ENCODE measurements at places on chromosomes 2 and 18.
A peak's percentile ranks its signal among the peaks of the same experiment; 100 is the strongest.

DNA sequence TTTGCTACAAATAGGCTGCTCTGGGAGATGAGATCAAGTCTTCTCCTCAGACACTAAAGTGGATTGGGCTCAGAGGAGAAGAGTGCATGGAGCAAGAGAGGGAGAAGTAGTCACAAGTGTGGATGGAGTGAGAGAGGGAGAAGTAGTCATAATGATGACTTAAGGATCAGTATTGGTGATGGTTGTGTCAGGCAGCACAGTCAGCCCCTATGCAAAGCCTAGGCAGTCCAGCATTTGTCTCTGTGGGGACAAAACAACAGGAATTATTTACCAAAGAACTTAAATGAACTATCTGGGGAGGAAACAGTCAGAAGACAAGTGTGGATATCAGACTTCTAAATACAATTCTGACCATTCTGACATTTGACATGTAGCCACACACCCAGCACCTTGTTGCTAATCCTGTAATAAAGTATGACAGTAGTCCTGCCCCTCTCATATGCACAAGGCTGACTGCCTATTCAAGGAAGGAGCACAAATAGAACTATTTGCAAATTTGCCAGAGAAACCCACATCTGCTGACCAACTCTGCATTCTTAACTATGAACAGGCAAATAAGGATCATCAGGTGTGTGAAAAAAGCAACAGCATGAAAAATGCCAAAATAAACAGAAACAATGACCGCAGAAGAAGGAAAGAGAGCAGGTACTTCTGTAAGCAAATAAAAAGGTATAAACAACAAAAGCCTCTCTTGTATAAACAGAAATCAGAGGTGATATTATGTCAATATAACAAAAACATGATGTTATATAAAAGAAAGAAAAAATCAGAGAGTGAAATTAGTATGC, 1597.9 kb upstream of the ACVR2A start:
- DNase-seq: no peak

DNA sequence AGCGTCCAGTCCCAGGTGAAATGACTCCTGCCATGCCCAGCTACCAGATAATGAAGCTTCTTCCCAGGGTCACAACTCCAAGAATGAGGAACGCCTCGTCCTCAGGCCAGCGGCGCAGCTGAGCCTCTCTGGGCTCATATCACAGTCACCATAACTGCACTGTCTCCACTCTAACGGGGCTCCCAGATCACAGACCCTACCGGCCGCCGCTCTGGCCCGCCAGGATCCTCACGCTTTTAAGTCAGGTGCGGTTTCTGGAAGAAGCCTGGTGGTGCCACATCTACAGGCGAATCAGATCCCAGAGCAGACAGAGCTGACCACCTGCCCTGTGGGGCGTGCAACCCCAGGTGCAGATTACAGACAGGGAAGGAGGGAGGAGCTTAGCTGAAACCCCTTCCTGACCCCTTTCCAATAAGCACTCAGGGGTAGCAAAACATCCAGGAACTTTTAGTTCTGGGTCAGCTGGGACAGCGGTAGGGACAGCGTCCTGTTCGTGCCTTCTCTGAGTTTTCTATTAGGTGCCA, 3.7 kb upstream of the ACKR3 start:
- no peak for DNase-seq

DNA sequence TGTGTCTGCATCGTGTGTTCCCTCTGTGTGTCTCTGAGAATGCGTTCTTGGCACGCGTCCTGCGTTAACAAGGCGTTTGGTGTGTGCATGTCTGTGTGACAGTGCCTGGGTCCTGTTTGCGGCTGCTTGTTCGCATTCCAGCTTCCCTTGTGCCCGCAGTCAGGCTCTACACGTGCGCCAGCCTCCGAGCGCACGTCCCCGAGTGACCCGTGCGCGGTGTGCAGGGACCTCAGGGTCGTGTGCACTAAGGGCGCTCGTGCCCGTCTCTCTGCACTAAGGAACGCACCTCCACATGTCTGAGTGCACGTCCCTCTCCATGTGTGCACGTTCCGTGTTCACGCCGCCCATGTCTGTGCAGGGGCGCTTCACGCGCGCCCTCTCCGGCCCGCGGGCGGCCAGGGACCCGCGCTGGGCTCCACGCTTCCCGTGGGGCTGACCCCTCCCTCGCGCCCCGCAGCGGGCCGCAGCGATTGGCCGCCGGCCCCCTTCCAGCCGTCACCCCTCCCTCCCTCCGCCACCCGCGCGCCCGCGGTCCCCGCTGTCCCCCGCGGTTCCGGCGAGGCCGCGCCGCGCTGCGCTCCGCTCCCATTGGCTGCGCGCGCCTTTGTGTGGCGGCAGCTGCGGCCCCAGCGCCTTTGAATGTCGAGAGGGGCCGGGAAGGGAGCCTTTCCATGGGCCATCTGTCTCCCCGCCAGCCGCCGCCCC, 229.4 kb downstream of the HAUS1 start:
- DNase-seq: peak; percentile 6

GRCh38 chr2:209468846-209469245, 45.0 kb downstream of the MAP2 start:
- DNase-seq: no peak

DNA sequence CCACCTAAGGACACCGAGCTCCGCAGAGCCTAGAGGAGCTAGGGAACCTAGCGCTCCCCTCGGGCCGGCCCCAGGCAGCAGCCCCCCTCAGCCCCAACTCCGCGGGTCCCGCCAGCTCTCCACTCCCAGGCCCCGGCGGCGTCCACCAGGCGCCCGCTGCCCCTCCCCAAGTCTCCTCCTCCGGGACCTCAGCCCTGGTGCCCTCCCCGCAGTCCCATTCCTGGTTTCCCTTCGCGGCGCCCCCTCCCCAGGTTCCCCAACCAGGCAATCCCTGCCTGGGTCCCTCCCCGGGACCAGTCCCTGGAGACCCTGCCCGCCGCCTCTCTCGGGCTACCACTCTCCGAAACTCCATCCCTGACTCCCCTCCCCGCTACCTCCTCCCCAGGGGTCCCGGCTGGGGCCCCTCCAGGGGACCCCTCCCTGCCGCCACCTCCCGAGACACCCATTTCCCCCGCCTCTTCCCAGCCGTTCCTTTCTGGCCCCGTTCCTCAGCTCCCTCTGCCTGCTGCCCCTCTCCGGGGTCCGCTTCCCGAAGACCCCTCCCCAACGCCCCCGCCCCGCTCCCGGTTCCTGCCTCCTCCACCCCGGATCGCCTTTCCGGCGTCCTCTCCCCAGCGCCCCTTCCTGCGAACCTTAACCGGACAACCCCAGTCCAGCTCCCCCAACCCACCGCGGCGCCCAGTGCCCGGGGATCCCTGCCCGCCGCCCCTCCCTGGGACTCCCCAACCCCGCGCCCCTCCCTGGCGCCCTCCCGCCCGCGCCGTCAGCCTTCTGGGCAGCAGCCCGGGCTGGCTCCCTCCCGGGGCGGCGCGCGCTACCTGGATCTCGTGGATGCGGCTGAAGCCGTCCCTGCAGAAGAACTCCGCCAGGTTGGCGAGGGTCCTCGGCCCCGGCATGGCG, 678 bp downstream of the CYP27C1 start:
- no peak for DNase-seq

DNA sequence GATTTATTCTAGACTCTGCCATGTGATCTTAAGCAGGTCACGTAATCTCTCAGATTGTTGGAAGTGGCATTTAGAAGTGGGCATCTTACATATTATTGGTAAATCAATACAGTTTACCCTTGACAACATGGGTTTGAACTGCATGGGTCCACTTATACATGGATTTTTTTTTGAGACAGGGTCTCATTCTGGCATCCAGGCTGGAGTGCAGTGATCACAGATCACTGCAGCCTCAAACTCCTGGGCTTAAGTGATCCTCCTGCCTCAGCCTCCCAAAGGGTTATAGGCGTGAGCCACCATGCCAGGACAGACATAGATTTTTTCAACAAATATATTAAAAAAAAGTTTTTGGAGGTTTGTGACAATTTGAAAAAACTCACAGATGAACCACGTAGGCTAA, 144.7 kb downstream of the OTX1 start:
- no peak for DNase-seq

DNA sequence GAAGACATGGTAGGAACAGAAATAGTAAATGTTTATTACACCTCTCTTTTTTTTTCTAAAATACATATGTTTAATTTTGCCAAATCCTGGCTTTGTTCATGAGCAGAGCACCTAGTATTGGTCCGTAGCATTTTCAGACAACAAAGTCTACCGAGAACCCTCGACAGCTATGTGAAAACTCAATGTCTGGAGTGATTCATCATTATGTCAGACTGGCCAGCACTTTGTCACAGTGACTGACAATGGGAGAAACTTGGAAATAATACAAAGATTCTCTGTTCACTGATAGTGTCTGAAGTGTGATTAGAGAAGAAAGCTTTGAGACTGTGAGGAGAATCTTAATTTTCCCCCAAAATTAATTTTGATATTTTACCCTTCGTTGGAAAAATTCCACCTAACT, 143.0 kb downstream of the HNMT start:
- DNase-seq: no peak

DNA sequence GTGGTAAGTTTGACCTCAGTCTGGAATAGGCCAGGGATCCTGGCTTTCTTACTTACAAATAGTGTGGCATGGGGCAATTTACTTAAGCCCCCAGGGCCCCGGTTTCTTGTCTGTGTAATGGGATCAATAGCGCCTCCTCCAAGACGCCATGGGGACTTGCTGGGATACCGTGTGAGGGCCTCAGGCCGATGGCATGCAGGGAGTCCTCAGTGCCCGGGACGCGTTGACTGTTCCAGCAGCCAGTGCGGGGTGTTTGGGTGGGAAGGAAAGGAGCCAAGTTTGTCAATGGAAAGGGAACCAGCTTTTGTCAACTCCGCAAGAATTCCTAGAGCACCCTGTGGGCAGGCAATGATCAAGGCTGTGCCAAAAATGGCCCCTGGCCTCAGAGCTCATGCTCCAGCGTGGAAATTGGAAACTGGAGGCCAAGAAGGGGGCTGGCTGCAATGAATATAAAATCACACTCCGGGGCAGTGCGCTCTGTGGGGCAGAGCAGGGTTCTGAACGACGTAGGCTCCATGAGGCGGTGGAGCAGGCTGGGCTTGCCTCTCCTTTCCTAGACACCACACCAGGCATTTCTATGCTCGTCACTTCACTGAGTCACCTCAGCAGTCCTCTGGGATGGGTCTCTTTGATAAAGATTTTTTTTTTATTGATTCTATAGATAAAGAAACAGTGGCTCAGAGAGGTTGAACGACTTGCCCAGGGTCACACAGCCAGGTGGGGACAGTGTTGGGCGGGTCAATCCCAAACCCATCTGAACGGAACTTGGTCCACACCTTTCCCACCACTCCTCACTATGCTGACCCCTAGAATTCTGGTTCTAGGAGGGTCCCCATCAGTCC, 56.7 kb upstream of the ASAP2 start:
- no peak for DNase-seq

DNA sequence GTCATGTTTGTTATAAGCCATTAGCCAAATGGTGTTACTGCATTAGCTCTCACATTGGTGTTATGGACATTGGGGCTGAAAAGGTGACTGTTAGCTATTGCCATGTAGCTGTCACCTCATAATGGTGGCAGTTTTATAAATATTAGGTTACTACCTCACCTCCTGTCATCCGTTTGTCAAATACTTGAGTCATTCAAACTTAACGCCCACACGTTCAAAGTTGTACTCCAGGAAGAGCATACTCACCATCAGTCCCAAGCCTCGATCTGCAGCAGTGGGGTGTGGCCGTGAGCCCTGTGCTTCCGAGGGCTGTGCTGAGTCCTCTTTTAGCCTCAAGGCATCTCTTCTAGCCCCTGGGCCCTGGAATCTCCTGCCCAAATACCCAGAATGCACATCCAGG, 87.3 kb downstream of the PDK1 start:
- no peak for DNase-seq

DNA sequence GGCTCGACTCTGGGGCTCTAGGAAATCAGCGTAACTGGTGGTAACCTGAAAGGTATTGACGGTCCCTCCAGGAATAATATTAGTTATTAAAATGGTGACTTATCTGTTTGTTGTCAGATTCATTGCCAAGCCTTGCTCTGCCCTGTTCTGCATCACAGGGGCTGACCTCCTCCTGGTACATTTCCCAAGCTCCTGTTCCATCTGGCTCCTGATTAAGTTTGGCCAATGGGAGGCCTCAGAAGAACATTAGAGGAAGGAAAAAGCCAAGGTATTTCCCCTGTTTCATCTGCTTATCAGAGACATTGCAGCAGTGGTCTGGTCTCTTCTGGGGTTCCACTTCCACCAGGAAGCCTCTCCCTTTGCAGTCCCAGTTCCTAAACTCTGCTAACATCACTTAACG, 527.0 kb downstream of the TNS1 start:
- DNase-seq: no peak

GRCh38 chr18:48923746-48924629, 26.8 kb downstream of the SMAD7 start:
- DNase-seq: no peak

GRCh38 chr18:52489396-52490306, 149.7 kb downstream of the DCC start:
- no peak for DNase-seq

GRCh38 chr2:224666951-224667553, 49.1 kb downstream of the CCDC195 start:
- no peak for DNase-seq

- DNase-seq: no peak
These were observed 114.8 kb downstream of the PLB1 start for GRCh38 chr2:28610583-28611201.

GRCh38 chr18:32714571-32715148, 58.2 kb downstream of the KLHL14 start:
- DNase-seq: no peak

GRCh38 chr2:206801418-206802189, 36.2 kb downstream of the FASTKD2 start:
- DNase-seq: no peak

DNA sequence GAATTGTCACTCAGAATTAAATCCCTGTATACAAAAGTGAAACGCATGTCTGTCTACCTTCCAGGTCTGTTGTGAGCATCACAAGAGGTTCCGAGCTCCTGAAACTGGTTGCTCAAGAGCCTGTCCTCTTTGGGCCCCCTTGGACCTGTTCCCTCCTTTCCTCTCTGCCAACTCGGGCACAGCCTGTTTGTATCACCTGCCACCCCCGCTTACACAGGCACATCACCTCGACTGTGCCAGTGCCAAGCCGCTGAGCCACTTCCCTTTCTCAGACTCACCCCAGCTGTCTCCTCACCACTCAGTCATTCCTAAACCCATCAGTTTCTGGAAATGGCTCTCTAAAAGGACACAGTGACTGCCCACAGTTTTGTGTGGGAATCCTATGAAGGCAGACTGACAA, 3.1 kb downstream of the EFR3B start:
- DNase-seq: no peak

- DNase-seq: no peak
These were observed 67.3 kb downstream of the KYNU start for GRCh38 chr2:142944721-142945120.

DNA sequence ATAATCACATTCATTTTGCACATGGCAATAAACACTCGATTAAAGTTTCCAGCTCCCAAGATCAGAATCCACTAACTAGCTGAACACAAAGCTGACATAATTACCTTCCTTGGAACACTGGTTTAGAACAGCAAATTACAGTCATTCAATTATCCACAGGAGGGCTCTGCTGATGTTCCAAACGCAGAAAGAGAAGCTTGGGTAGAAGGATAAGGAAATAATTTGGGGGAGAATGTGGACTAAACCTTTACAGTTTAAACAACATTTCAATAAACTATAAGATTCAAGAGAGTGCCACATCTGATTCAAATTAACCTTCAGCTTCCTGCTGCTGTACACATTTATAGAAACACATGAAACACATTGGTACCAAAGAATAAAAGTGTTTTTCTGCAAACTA, 67.8 kb upstream of the ARL4C start:
- no peak for DNase-seq

GRCh38 chr2:186542002-186542401, 47.9 kb upstream of the ITGAV start:
- DNase-seq: no peak

- DNase-seq: no peak
These were observed 991.5 kb upstream of the FANCL start for GRCh38 chr2:59232394-59233165.

GRCh38 chr2:99317161-99317872, 16.3 kb upstream of the LYG1 start:
- no peak for DNase-seq
